NCI-H1436 treated with DMSO at 0.1 percent for 48 hours (cell line): ENCODE measurements at places on chromosomes 4 and X.

GRCh38 chr4:101791182-101791558, 640 bp downstream of the BANK1 start:
- no peak for DNase-seq

GRCh38 chrX:9781941-9782340, 4.3 kb upstream of the SHROOM2 start:
- no peak for DNase-seq

GRCh38 chr4:1763550-1764080, 29.5 kb upstream of the FGFR3 start:
- no peak for DNase-seq

DNA sequence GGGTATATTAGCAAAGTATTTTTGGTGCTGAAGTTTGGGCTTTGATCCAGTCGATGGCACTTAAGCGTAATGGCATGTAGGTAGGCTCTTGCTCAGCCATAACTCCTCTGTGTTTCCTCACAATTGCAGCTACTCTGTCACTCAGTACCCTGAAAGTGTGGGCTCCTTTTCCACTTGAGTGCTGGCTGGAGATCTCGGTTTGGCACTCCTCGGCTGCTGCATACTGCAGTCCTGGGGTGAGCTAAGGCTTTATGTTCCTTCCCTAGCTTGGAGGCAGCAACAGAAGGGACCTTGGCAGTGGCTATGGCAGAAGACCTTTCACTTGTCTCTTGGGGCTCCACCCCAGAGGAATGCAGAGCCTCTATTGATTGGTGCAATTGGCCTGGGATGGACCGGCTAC, 106.7 kb upstream of the GRXCR1 start:
- DNase-seq, result no peak

GRCh38 chr4:44845993-44846392, 119.6 kb upstream of the GNPDA2 start:
- DNase-seq, result no peak

DNA sequence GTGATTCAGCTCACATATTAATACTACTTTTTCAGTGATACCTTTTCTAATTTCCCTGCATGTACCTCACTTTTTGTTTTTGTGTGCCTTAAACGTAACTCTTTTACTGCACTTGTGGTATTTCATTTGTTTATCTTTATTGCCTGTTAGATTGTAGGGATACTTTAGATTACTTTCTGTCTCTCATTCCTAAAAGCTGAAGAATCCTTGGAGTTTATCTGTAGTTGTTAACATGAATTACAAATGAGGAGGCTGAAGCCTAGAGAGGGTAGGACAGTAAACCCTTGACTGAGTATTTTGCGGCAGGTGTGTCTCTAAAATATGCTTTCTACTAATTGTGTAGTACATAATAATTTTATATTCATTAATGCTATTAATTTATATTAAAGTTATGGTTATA, 34.9 kb downstream of the BMP2K start:
- no peak for DNase-seq

DNA sequence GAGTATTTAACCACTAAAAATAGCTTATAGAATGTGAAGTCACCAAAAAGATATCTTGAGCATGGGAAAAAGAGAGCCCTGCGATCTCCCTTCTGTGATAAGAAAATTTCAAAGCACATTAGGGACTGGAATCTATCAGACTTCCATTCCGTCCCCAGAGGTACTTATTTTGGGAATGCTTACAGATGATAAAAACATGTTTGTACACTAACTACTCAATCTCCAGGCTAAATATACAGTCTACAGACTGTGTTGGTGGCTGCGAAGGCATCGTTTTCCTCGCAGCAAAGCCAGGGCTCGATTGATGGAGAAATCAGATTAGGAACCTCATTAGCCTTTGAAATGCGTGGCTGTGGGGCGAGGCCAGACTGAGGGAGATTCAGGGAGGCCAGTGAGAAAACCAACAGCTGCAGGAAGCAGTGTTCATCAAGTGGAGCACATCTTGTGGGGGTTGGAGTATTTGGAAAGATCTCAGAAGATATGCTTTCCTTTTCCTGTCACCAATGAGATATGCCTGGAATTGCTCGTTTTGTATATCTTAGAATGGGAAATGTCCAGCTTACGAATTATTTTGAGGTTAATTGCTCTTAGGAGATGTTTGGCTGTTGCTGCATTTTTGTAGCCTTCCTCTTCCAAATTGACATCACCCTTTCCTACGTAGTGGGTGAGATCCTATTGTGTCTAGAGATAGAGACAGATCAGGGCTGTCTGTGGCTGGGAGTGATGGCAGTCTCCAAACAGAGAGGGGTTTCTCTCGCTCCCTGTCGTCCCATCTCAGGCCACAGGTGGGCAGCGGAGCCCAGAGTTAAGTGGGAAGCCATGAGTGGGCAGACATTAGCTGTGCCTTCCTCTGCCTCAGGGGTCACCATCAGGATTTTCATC, 224.9 kb upstream of the FAT1 start:
- no peak for DNase-seq

GRCh38 chr4:83906561-83906960, 370.7 kb downstream of the GPAT3 start:
- DNase-seq, result no peak

DNA sequence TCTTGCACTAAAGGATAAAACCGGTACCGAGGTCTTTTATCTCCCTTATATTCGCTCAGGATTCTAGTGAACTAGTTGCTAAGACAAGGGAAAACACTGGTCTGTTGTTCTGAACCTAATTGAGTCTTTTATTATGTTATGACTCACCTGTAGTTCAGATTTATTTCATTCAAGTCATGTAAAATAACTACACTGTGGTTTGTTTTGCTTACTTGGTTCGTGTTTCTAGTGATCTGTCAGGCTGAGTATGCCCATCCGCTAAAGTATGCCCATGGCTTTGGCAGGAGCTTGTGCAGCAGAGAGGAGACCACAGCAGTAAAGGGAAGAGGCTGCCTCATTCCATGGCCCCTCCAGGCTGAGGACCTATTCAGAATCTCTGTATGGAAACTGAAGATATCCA, 126.1 kb downstream of the AFF1 start:
- DNase-seq, result no peak

- no peak for DNase-seq
Measured at GRCh38 chr4:176453079-176453478, 133.3 kb downstream of the SPCS3 start.

GRCh38 chr4:69497886-69498395, 2.2 kb upstream of the UGT2B4 start:
- DNase-seq, result no peak

DNA sequence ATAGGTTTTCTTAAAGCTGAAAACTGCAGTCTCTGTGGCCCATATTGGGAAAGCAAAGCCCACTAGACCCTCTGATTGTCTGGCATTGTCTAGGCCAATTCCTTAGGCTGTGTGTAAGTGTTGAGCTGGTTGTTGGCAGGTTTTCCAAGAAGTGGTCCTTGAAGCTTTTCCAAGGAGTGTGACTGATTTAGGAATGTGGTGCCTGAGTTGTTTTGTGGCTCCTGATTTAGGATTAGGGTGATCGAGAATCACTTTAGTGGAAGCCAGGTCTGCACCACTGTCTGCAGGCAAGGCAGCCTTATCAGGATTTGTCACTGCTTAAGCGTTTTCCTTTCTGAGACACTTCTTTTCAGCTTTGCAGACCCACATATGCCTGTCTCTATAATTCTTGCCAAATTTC, 339.0 kb upstream of the DDX53 start:
- no peak for DNase-seq

GRCh38 chrX:153372949-153373348, 28.2 kb downstream of the PNMA6E start:
- no peak for DNase-seq

DNA sequence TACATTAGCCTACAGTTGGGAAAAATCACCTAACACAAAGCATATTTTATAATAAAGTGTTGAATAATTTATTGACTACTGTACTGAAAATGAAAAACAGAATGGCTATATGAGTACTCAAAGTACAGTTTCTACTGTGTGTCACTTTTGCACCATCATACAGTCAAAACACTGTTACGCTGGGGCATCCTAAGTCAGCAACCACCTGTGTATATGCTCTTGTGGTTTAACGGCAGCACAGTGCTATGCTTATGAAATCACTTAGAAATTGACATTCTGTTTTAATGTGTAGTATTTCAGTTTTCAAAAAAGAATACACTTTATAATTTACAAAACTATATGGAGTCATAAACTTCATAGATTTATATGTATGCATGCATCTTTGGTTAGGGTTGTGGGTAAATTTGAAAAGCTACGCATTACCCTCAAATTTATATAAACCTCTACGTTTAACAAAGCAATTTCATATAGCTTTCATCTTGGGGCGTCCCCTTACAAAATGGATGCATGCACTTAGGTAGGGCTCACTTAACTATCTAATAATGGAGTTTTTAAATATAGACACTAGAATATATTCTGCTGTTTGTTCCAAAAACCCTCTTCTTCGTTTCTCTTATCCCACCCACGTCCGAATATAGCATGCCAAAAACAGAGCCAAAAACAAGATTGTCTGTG, 690 bp upstream of the NEIL3 start:
- no peak for DNase-seq

DNA sequence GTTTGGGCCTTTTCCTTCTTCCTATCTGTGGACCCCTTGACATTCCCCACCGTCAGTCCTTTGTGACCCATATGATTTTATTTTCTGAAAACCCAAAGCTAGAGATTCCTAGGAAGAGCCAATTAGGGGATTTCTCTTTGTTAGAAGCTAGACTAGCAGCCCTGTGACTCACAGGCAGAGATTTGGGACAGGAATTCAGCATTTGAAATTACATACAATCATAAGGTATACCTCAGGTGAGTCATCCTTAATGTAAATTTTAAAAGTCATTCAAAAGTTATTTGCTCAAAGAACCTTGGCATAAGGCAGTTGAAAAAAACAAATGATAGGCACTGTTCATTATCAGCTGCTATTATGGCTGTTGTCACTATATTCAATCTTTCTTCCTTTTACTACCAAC, 40.6 kb downstream of the USP26 start:
- DNase-seq, result no peak

DNA sequence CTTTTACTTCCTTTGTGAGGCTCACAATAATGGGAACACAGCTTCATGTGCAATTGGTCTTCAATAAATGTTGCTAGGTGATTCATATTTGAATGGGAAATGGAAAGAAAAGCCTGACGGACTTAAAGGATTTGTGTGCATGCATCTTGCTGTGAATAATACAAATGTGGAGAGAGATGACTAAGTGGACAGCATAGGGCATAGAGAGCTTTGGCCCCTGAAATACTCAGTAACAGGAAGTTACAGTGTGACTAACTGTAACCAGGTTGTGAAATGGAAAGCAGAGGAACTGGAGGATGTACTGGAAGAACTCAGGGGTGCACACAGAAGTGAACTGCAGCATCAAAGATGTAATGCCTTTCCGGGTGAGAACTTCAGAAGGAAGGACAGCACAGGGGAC, 206.7 kb downstream of the MGST2 start:
- no peak for DNase-seq

- DNase-seq, result no peak
Measured at GRCh38 chr4:181799561-181800069, 443.6 kb upstream of the TENM3 start.

DNA sequence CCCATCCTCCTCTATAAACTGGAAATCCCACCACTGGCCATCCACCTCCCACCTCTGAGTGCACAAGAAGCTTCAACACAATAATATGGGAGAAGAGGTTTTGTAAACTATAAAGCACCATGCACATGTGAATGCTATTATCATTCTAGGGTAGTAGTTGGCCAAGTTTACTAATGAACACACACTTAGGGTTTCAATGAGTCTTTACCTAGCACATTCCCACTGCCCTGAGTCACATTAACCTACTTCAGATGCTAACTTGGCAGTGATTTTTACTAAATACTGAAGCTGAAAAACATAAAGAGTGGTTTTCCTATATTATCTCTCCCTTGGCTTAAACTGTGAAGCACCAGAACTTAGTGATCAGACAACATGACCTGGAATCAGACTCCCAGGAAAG, 93.9 kb downstream of the SH3KBP1 start:
- DNase-seq, result no peak

GRCh38 chr4:8907596-8908205, 36.1 kb upstream of the HMX1 start:
- no peak for DNase-seq

- no peak for DNase-seq
Measured at GRCh38 chr4:71584585-71584984, 199.3 kb downstream of the GC start.

GRCh38 chrX:146907391-146908240, 93.1 kb upstream of the CXorf51A start:
- no peak for DNase-seq

GRCh38 chrX:21779095-21779494, 21.2 kb upstream of the SMPX start:
- no peak for DNase-seq

GRCh38 chr4:111631215-111631999, 513.8 kb upstream of the FAM241A start:
- no peak for DNase-seq

DNA sequence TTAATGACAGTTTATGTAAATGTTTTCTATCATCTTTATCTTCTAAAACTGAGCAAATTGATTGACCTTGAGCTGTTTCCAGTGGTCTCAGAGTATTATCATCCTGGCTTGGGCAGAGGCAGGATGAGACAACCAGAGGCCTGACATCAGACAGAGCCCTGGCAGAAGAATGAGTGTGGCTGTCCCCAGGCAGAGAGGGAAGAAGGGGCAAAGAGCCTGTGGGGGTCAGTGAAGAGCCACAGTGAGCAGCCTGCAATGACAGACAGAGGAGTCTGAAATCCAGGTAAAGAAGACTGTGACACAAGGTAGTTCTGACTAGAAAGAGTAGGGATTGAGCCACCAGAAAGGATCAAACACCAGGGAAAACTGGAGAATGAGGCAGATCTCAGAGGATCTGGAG, 182.4 kb upstream of the ARSJ start:
- DNase-seq, result no peak
